ENCODE measurements at places on chromosomes 1 and 21.

DNA sequence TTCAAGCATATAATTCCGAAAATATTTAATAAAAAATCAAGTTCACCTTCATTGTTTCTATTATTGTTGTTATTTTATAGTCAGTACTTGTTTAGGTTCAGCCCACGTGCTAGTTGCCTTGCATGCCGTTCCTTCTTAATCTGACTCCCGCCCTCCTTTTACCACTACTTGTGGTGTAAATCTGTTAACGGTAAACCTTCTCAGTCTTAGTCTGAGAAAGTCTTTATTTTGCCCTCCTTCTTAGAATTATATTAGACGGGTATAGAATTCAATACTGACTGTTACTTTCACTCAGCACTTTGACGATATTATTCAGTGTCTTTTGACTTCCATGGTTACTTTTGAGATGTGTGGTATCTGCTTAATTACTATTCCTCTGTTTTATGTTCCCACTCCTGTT lies 104.8 kb downstream of the RGL1 start:
- DNase-seq, result no peak

- no peak for DNase-seq
These were observed 101.8 kb downstream of the RHOU start for GRCh38 chr1:228837032-228837431.

DNA sequence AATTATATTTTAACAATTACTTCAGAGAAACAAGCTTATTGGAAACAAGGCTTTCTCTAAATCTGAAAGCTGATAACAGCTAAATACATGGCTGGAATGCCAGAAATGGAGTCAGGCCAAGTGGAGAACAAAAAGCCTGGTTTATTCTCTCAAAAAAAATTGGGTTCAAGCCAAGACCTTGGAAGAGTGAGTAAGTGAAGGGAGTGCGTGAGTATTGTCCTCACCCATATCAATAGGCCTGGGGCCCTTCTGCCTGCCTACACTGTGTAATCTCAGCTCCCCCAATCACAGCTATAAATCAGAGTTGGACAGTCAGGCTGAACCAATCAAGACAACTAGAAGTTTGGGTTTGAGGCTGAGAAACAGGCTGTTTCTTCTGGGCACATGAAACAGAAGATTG lies 7.4 kb downstream of the KYAT3 start:
- DNase-seq, result no peak

DNA sequence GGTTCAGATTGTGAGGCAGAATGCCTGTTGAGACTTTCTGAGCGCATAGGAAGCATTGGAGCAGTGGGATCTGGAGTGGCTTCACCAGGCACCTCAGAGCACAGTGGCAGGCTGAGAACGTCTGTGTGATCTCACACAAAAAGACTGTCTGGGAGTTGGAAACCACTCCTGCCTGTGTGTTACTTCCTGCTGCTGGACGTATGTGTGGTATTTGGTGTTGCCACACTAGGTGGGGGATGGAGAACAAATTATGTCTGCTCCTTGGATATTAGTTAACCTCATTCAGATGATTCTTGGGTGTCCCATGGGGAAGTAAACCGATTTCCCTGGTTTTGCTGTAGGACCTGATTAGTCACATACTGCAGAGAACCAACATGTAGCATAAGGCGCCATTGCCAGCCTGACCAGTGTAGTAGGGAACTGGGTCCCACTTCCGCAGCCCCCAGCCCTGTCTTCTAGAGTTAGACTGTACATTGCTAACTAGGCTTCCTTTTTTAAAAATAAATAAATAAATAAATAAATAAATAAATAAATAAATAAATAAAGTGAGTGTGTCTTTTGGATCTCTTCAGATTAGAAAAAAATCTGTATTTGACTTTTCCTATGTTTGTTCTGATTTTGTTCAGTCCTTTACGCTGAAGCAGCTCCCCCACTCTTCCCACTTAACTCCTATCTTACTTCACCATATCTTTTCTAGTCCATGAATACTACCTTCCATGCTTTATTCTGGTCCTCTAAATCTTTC lies 26.9 kb downstream of the UCK2 start:
- no peak for DNase-seq

DNA sequence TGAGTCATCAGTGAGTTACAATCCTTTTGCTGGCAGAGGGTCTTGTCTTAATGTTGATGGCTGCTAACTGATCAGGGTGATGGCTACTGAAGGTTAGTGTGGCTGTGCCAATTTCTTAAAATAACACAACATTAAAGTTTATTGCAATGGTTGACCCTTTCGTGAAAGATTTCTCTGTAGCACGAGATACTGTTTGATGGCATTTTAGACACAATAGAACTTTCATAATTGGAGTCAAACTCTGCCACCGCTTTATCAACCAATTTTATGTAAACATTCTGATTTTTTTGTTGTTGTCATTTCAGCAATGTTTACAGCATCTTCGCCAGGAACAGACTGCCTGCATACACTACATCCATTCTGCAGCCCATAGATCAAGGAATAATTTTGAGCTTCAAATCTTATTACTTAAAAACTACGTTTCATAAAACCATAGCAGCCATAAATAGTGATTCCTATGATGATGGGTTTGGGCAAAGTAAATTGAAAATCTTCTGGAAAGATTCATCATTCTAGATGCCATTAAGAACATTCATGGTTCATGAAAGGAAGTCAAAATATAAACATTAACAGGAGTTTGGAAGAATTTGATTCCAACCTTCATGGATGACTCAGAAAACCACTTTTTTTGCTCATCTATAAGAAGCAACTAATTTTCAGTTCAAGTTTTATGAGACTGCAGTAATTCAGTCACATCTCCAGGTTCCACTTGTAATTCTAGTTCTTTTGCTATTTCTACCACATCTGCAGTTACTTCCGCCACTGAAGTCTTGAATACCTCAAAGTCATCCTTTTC lies 85.9 kb downstream of the TYW3 start:
- no peak for DNase-seq

DNA sequence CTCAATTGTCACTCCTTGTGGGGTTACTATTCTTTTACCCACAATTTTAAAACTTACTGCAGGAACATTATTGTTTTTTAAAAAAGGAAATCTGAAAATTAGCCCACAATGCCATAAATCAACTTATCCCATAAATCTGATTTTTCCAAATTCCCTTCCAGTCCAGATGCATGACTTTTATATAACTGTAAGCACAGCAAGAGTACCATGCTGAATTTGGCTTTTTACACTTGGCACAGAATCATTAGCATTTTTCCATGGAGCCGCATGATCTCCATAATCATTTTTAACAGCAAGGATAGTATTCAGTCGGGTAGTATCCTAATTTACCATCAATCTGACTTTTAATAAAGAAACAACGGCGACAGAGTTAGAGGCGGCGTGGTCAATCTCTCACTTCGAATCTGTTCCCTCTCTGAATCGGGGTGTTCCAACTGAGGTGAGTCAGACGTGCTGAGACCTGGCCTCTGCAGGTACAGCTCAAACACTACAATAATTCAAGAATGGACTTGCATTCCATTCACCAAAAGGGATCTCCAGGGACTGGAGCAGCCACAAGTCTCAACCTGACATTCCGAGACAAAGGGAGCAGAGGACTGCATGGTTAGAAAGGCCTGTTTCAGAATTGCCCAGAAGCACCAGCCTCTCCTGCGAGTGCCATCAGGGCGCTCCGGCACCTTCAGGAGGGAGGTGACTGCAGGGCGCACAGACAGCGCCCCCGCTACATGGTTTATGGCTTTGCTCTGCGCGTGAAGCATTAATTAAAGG lies 48.9 kb downstream of the SLC66A1 start:
- DNase-seq, result no peak

DNA sequence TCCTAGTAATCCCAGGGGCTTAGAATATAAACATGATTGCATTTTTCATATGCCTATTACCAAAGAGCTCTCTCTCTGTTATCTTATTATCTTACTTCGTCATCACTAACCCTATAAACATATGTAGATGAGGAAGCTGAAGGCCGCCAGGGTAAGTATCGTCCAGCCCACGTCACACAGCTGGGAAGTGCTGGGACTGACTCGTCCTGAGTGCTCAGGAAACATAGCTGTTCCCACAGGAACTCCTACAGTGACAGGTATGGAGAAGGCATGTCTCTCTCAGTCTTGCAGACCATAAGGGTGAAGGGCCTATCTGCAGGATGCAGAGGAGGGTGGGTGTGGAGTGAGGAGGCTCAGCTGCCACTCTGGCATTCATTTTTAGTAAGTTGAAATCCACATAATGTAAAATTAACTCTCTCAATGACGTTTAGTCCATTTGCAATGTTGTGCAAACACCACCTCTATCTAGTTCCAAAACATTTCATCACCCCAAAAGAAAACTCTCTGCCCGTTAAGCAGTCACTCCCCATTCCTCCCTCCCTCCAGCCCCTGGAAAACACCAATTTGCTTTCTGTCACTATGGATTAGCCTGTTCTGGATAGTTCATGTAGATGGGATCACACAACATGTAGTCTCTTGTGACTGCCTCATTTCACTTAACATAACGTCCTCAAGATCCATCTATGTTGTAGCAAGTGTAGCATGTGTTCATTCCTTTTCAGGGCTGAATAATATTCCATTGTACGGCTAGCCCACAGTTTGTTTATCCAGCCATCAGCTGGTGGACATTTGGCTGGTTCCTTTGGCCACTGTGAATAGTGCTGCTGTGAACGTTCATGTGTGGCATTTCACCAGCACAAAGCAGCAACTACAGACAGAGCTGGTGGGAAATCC lies 68.3 kb downstream of the TCP10L start:
- no peak for DNase-seq

- DNase-seq, result no peak
These were observed 921.0 kb downstream of the ADGRL2 start for GRCh38 chr1:82721702-82722101.

DNA sequence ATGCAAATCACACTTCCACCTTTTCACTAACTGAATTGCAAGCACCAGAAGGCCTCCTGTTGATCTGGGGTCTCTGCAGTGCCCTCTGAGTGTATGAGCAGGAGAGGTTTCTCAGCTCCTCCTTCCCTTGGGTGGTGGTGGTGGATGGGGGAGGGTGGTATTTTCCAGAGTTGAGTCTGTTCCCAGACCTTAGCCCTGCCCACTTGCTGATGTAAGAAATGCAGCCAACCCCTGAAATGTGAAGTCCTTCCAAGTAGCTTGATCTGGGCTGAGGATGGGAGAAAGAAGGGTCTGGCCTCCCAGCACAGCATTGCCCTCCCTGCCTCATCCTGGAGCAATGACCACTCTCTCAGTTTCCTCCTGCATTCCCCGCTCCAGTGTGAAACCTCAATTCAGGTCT lies 6.3 kb upstream of the FOXD2 start:
- no peak for DNase-seq

GRCh38 chr1:147753081-147753480 lies 7.3 kb downstream of the GJA5 start:
- DNase-seq, result no peak

DNA sequence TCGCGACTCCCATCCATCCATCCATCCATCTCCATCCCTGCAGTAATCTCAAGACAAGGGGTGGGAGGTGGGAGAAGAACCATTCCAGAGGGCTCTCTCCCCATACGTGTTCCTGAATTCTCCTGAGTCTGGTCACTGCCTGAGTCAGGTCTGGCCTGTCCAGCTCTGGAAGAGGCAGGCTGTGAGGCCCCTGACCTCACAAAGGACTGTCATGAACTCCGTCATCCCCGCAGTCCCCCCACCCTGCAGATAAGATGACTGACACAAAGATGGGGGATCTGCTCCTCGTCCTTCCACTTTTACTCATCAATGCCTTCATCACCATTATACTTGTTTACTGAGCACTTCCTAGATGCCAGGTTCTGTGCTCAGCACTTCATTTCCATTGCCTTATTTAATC lies 1.6 kb upstream of the MAP7D1 start:
- no peak for DNase-seq

DNA sequence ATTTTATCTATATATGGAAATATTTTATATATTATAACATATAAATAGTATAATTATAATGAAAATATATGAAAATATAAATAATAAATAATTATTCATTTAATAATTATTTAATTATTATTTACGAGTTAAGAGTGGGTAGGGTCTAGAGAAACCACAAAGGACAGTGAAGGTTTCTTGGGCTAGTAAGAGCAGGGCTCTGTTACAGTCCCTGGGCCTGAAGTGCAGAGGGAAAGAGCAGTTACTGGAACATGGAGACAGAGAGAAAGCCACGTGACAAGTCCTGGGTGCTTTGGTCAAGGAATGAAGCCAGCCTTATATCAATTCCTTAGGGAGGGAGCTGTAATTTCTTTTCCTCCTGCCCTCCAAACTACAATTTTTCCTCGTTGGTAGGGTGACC lies 117.2 kb upstream of the OLIG2 start:
- DNase-seq, result no peak

DNA sequence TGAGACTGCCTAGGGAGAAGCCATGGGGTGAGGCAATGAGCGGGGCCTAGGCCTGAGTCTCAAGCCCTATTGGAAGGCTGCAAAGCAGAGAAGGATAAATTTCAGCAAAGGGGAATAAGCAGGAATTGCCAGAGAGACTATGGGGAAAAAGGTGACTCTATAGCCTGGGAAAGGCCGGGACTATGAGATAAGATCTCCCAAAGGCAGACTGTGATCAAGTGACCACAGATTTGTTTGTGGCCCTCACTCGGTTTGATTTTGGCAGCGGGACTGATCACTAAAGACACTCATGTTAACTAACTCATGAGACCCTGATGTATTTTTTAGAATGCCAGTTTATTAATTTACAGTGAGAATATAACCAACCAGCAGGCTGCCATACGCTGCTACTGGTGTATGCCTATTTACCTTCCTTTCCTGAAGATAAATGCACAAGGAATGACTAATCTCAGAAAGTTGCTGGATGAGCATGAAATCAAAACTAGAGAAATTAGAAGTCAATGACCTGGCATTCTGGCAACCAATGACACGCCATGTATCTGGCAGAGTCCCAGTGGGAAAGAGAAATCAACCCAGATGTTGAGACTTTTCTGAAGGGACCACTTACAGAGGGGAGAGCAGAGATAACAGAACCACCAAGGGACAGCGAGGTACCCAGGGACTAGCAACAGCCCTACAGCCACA lies 4.3 kb downstream of the HSF2BP start:
- no peak for DNase-seq

GRCh38 chr1:234722270-234722704 lies 112.3 kb upstream of the IRF2BP2 start:
- DNase-seq, result no peak

- no peak for DNase-seq
These were observed 653.3 kb upstream of the RGS18 start for GRCh38 chr1:191504999-191505398.

- no peak for DNase-seq
These were observed 46.9 kb upstream of the SMYD2 start for GRCh38 chr1:214233856-214234634.

DNA sequence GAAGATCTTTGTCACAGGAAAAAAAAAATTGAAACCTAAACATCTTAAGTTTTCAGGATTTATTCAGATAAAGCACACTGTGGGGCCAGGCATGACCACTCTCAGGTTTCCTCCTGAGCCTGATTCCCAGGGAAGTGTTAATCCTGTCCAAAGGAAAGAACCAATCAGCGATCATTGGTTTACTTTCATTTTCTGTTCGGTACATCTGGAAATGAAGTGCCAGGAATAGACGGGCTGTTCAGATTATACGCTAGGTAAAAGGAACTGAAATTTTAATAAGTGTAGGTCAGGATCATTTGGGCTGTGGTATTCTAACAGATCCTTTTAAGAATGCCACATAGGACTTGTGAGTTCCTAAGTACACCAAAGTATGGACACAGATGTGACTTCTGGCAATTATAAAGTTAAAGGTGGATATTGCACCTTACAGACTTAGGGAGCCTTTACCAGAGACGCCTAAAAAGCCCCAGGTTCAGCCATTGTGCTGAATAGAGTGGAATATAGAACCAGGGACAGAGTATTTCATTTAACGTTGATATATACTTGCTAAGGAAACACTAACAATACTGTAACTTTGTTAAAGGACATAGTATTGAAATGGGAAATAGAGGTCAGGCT lies 9.3 kb upstream of the CACYBP start:
- peak; percentile 31 for DNase-seq

GRCh38 chr1:153985941-153986761 lies at the start of gene RAB13:
TSS of gene RAB13 (minus strand) at chr1:153986339. CDS start at chr1:153986236, 103 bp downstream.
- no peak for DNase-seq

Measured in central memory CD4-positive, alpha-beta T cell (primary cell).